Hematopoietic multipotent progenitor cell (in vitro differentiated cells): ENCODE measurements at places on chromosomes 2 and 18.

DNA sequence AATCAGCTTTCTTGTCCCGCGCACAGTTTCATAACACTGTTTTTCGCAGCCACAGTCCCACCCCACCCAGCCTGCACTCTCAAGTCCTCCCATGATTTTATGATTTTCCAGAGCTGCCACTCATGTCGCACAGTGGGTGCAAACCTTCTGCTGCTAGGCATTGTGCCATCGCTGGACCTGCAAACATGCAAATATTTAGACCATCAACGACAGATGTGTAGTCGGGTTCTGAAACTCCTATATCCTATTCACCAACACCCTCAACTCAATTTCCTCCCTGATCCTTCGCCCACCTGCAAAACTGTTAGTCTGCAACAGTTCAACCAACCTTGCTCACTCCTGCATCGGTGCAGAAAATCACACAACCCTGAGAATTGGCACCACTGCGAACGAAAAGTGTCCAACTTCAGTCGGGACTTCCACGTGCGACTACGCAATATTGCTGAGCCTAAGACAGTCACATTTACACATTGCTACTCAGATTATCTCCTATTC is 871 bp upstream of the ALS2 start:
- peak; percentile 14 for DNase-seq

- no peak for DNase-seq
Measured at GRCh38 chr2:101408925-101409324, 21.6 kb upstream of the CREG2 start.

DNA sequence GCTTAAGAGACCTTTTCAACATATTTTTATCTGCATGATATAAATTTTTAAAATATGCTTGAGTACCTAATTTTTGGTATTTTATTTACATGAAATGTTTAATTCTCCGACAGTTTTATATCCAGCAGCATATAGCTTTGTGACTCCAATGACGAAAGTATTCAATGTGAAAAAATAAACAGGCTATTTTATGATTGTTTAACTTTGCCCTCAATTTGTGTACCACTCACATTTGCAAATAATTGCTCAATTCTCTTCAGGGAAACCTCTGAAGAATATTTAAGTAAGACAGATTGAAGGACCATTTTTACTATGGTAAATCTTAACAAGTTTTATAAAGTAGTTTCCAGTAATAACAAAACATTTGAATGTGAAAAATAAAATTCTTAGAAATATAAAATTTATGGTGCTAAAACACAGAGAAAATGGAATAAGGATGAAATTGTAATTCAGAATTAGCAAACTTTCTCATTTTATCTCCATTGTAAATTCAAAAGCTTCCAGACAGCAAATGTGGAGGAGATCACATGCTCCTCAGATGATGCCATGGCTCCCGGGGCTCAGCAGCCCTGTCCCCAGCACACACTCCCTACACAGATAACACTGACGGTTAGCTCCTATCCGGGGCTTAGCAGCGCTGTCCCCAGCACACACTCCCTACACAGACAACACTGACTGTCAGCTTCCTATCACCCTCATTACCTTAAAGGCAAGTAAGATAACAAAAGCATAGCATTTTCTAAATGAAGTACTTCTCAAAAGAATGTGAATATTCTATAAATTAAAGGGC is 39.7 kb downstream of the SH3YL1 start:
- no peak for DNase-seq

DNA sequence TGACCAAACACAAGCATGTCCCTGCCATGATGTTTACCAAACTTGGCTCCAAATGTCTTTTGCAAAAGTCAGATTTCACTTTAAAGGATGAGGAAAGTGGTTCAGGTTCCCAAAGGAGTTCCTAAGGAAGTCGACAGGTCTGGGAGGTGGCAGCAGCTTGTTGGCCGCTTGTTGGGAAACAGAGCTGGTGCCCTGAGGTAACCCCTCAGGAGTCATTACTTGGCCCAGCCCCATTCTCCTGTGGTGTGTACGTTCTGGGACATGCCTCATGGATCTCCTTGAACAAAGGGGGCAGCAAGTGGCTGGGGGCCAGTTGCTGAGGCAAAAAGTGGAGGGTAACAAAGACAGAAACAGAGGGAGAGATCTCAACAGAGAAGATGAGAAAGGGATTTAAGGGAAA is 10.9 kb downstream of the TMBIM1 start:
- no peak for DNase-seq

DNA sequence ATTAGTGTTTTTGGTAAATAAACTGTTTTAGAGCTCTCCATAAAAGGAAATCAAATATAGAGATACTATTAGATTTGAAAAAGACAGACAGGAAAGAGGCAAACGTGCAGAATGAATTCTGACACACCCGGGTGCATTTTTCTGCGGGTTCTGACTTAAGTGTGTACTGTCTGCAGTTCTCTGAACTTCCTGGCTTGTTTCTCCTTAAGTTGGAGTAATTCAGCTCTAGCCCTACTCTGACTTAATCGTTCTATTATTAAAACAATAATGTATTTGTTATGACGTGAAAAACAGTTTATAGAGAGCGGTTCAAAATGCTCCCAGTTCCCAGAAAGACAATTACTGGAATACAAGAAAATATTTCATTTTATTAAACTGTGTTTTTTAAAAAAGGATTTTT is 305.9 kb downstream of the ARHGAP15 start:
- DNase-seq = no peak

- DNase-seq = peak; percentile 49
Measured at GRCh38 chr18:45467293-45467692, 148.0 kb upstream of the SLC14A2 start.

DNA sequence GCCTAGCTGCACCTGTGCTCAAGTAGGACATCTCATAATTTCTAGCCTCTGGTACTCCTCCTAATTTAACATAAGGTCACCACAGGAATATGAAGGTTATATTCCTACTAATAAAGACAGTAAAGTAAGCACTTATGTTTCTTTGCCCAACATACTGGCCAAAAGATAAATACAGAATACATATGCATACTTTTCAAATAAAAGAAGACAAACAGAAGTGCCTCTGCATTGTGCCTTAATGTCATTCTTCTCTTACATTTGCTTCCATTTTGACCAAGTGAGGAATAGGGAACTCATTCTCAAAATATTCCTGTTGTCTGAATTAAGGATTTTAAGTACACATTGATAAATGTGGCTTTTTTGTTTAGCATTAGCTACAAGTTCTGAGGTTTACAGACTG is 5.6 kb downstream of the BCL11A start:
- DNase-seq = no peak

- DNase-seq = no peak
Measured at GRCh38 chr2:179701524-179702110, 159.8 kb downstream of the ZNF385B start.

DNA sequence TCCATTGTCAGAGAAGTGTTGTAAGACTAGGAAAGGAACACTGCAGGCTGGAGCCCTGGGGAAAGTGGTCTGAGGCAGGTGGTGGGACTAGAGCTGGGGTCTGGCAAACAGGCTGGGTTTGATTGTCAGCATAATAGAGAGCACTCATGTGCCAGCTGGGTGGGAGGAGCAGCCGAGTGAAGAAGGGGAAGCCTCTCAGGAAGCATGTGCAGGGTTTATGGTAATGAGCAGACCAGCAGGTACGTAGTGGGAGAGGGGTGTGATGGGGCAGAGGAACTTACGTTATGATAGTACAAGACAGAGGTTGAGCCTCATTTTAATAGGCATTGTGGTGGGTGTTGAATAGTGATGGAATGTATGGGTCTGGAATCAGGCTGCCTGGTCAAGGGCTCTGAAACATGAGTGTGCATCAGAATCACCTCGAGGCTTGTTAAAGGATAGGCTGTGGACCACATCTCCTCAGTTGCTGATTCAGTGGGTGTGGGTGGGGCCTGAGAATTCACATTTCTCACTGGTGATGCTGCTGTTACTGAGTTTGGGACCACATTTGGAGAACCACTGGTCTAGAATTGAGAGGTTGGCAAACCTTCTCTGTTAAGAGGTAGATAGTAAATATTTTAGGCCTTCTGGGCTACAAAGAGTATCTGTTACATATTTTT is 1.7 kb upstream of the MGAT5 start:
- peak; percentile 56 for DNase-seq

- no peak for DNase-seq
Measured at GRCh38 chr2:206158563-206159345, 490 bp downstream of the NDUFS1 start.

DNA sequence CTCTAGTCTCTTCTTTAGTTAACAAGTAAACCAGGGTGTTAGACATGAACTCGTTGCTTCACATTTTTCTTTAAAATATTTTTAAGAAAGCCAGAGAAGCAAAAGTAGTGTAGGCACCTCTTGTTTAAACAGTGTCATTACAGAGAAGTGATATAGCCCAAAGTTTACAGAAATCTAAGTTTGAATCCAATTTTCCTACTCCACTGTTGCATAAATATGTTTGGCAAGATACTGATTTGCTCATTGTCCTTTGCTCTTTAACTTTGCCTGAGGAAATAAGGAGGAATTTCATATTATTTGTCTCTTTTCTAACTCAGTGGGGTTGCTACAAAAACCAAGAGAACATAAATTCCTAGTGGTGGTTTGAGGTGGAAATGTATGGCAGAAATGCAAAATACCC is 81.1 kb downstream of the PAX3 start:
- DNase-seq = no peak

GRCh38 chr2:170088776-170089175 is 89.2 kb upstream of the MYO3B start:
- DNase-seq = no peak

DNA sequence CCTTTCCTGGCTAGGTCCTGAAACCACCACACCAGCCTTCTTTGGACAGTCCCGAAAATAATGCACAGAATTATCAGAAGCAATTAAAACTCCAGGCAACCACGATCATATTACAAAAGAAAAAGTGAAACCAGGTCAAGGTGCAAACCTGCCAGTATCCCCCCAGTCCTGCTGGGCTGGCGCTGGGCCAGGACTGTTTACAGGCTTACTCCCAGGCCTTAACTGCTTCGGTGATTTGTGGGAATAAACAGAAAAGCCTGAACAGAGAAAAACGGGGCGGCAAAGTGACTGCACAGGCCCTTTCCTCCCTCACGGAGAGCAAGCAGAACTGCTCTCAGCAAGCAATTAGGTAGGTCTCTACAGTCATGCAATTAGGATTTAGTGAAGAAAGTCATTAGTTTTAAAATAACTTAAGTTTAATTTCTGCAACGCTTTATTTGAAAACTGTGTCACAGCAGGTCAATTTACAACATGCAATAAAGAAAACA is 1.3 kb downstream of the HDAC4 start:
- peak; percentile 51 for DNase-seq

GRCh38 chr2:41197781-41198180 is 745.9 kb upstream of the SLC8A1 start:
- DNase-seq = no peak

DNA sequence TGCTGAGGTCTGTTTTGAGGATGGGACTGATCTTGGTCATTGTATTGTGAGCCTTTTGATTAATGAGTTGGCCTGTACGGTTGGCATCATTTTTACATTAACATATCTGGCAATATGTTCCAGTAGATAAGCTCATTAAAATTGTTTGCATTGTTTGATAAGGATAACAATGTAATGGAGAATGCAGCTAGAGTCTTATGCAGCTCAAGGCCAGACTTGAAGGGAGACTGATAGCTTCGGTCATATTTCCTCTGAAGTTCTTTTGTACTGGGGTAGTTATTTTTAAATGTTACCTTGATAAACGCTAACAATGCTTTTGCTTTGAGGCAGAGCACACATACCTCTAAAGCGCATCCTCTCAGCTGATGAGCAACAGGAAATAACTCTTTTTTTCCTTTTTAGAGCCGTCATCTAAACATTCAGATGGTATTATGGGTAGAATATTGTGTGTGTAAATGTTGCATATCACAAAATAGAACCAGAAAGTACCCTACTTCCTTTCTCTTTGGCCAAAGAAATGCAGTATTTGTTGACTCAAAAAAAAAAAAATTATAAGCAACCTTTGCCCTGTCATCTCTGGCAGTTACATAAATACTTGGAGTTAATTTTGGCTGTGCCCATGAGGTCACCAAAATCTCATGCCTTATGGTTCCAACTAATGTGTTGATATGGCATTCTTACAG is 1.3 kb downstream of the MAPRE2 start:
- peak; percentile 14 for DNase-seq

DNA sequence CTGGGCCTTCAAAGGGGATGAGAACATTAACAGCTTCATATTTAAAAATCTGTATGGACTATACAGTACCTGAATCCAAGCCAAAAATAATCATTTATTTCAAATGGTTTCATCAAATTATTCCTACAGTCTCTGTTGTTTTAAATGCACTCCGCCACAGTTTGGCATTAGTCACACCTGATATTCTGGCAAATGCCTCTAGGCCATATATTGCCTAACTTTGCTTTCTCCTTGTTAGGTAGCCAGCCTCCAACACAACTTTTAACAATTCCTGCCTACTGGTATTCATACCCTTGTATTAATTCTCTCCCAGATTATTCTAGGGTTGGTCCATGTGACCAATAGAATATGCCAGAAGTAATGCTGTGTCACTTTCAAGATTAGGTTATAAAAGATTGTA is 146.6 kb upstream of the FANCL start:
- DNase-seq = no peak

- DNase-seq = no peak
Measured at GRCh38 chr18:35467624-35468016, 30.1 kb downstream of the INO80C start.

DNA sequence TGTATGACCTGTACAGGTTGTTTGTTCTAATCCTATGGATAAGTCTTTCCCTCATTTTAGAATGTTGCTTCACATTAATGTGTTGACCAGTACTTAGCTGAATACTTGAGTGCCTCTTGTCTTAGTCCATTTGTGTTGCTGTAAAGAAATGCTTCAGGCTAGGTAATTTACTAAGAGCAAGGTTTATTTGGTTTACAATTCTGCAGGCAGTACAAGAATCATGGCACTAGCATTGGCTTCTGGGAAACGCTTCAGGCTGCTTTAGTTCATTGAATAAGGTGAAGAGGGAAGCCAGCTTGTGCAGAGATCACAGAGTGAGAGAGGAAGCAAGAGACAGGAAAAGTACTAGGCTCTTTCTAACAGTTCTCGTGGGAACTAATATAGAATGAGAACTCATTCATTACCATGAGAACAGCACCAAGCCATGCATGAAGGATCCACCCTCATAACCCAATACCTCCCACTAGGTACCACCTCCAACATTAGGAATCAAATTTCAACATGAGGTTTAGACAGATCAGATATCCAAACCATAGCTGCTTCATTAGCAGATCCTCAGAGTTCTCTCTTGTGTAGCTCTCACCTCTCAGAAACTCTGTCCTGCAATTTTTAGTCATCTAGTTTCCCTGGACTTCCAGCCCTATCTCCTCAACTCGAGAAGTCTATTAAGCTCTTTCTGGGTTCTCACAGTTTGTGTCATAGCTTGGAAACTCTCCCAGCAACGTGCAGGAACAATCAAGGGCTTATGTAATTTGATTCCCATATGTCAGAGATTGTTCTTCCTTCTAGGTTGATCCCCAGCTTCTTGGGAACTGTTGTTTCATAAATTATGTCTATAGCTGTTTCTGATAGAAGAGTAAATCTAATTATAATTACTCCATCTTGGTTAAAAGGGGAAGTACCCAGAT is 2082.3 kb upstream of the CELF4 start:
- no peak for DNase-seq
